ENCODE measurements at places on chromosomes 11 and 22.

GRCh38 chr22:31637447-31637890, 24.5 kb downstream of the PISD start:
- no peak for DNase-seq

GRCh38 chr11:76783896-76784813, 999 bp downstream of the TSKU start:
- no peak for DNase-seq

GRCh38 chr22:31449506-31449905, 40.1 kb downstream of the EIF4ENIF1 start:
- no peak for DNase-seq

- no peak for DNase-seq
These were observed 7.3 kb upstream of the PLEKHA7 start for GRCh38 chr11:17021511-17021910.

DNA sequence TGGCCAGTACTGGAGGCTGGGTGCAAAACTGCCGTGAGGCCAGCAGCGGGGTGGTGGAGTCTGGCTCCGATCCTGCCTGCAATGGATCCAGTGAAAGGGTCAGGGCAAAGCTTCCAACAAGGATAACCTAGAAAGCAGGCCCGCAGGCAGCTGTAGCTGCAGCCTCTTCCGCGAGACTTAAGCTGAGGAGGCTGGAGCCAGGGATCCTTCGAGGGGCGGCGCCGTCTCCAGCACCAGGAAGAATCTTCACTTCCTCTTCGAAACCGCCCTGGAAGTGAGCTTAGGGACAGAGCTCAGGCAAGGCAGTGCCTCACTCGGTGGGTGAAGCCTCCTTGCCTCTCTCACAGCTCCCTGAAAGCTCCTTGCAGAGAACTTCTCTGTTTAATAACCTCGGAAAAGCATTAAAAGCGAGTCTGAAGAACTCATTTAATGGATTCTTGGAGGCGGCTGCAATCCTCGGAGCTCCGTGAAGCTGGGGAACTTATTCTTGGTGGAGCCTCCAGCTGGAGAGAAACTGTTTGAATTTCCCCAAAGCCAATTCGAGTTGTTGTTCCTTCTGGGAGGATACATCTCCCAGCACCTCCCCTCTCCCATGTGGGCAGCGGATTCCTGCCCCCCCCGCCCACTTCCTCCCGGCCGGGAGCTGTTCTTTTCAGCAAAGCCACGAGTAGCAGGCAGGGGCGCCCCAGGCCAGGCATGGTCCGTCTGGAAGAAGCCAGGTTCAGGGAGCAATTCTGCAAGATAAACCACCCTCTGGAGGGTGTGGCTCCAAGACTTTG, 169.9 kb downstream of the CTTN start:
- DNase-seq: no peak

GRCh38 chr11:93517041-93517440, 26.1 kb downstream of the SMCO4 start:
- DNase-seq: no peak

- DNase-seq: no peak
These were observed at the start of gene PRG3 for GRCh38 chr11:57380975-57381374. PRG3 (minus strand) TSS chr11:57381150; CDS start chr11:57380708, 442 bp downstream.

DNA sequence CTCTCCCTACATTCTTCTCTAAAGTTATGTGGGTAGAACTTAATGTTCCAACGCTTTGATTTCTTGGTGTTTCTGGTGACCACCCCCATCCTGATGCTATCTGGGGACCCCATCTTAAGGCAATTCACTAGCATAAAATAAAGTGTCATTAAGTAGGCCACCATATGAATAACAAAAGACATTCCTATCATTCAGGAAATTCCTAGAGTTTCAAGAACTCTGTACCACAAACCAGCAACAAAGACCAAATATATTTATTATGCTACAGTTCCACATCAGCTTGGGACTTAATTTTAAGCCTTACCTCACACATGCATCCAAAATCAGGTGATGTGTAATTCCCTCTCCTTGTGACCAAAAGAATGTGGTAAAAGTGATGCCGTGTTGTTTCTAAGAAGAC, 254.6 kb upstream of the LRRC4C start:
- no peak for DNase-seq

DNA sequence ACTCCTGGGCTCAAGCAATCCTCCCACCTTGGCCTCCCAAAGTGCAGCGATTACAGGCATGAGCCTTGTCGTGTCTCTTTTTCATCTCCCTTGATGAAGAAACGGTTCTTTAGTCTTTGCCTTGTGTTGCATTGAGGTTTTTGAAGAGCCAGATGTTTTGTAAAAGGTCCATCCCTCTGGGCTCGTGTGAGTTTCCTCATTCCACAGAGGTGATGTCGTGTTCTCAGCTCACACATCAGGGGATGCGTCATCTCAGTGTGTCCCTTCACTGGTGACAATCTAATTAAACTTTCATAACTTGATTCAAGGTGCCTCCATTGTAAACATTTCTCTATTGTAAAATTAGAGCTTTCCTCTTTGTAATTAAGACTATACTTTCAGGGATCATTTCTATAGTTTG, 29.7 kb upstream of the TEF start:
- DNase-seq: no peak

GRCh38 chr11:122598971-122599370, 56.6 kb upstream of the UBASH3B start:
- no peak for DNase-seq

- DNase-seq: no peak
These were observed 155.6 kb upstream of the NCAM1 start for GRCh38 chr11:112805658-112806057.

- DNase-seq: no peak
These were observed 40.0 kb downstream of the BTG4 start for GRCh38 chr11:111472228-111472627.

DNA sequence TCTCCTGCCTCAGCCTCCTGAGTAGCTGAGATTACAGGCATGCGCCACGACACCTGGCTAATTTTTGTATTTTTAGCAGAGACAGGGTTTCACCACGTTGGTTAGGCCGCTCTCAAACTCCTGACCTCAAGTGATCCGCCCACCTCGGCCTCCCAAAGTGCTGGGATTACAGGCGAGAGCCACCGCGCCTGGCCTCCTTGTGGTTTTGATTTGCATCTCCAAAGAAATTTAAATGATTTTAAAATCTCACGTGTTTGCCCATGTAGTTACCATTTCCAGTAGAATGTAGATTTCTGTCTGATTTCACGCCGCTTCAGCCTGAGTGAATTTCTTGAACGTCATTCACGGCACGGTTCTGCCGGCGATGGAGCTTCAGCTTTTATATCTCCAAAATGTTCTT, 55.8 kb downstream of the IGF2 start:
- DNase-seq: no peak

DNA sequence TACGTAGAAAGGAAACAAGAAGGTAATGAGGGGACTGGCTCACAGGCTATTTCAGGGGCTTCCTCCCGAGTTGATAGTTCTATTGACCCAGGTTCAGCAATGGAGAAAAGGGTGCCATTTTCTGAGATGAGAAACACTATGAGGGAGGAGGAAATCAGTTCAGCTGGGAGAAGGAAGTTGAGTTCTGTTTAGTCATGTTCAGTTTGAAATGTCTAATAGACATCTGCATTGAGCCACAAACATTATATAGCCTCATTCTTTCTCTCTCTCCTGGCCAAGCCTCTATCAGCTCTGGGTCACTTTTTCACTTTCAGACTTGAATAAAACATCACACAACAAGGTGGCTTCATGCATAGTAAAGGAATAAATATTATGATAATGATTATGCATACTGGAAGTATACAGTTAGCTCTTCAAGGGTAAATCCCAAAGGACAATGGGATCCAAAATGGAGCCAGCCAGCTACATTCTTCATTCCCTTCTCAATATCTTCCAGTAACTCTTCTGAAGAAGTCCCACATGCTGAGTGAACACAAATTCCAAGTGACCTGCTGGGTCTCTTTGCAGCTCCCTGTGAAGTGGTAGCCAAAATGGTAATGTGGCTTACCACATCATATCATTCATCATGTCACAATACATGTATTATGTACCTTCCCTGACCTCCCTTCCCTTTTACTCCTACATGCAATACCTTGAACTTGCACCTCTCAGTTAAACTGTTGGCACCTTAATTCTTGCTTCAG, 80.9 kb upstream of the CD44 start:
- no peak for DNase-seq

- no peak for DNase-seq
These were observed 1.5 kb upstream of the CD151 start for GRCh38 chr11:831118-831864.

GRCh38 chr11:86818462-86819192, 18.3 kb downstream of the PRSS23 start:
- DNase-seq: peak; percentile 74

DNA sequence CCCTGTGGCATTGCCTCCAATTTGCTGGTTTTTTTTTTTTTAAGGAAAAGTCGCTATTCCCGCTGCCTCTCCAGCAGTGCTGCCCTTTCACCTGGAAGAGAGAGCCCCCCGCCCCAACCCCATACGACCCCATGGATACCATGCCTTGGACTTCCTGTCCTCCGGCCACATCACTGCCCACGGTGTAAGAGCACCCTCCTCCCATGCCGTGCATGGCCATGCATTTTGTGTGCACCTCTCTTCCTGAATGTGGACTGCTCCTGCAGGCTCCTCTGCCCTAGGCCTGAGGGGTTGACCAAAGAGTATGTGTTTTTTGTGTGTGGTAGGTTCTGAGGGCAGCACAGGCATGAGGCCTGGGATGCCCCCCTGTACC, 65.6 kb upstream of the SPON1 start:
- DNase-seq: no peak

GRCh38 chr11:134370526-134371435, 39.0 kb downstream of the GLB1L2 start:
- DNase-seq: no peak

- DNase-seq: no peak
These were observed 7.5 kb downstream of the PRDM10 start for GRCh38 chr11:129995163-129995562.

GRCh38 chr22:39567135-39567946, 3.2 kb upstream of the CACNA1I start:
- DNase-seq: no peak

- no peak for DNase-seq
These were observed 27.8 kb upstream of the CCDC134 start for GRCh38 chr22:41772645-41773044.

GRCh38 chr11:86069408-86070101, 671 bp upstream of the PICALM start:
- DNase-seq: peak; percentile 76

GRCh38 chr22:28810821-28811491, 10.6 kb upstream of the XBP1 start:
- DNase-seq: peak; percentile 49

DNA sequence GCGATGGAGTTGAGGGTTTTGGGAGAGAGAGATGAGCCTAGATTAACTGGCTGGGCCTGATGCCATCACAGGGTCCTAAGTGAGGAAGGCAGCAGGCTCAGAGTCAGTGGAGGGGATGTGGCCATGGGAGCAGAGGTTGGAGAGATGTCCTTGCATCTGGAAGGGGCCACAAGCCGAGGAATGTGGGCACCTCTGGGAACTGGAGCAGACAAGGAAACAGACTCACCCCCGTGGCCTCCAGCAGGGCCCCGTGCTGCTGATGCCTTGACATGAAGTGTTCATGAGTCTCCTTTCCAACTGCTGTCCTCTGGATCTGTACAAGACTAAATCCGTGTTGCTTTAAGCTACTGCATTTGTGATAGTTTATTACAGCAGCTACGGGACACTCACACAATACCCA, 49.2 kb downstream of the SHISAL1 start:
- no peak for DNase-seq

GRCh38 chr11:15885854-15886253, 470.5 kb downstream of the SOX6 start:
- no peak for DNase-seq

DNA sequence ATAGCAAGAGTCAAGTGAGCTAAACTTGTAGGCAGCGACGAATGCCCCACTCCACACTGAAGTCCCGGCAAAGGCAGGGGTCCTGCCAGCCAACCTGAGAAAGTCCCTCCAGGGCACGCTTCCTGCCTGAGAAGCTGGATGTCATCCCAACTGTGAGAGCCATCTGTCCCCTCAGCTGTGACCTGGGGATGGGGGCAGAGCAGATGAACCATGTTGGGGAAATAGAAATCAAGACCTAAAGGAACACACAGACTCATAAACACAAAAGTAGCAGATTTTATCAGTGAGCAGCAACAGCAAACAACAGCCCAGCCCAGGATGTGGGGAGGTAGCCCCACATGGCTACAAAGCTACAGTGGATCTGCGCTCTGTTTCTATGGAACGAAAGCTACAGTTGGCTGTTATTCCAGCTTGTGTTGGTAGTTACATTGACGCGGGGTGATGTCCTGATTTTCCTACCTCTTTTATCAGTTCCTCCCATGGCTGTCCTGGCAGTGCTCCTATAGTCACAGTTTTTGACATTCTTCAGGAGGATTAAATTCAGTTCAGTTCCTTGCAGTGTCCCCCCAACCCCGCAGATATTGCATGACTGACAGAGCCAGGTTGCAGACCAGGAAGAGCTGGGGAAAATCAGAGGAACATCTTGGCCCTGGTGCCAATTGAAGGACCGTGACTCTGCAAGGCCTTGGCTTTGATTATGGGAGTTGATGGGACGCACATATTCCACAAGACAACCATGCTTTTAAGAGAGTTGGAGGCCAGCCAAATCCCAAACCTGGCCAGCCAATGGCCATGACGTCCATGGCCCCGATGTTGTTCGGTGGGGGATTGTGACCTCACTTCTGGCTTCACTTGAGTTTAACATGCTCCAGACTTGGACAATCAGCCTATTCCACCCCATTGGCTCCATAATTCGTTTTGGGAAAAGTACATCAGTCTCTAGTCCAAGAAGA, 14.6 kb downstream of the MRGPRD start:
- DNase-seq: no peak

GRCh38 chr22:45240810-45241631, at the start of gene KIAA0930:
KIAA0930 (minus strand) TSS chr22:45240894; CDS start chr22:45240703, 191 bp downstream.
- peak; percentile 79 for DNase-seq

GRCh38 chr11:12099132-12099873, 11.1 kb upstream of the MICAL2 start:
- no peak for DNase-seq

DNA sequence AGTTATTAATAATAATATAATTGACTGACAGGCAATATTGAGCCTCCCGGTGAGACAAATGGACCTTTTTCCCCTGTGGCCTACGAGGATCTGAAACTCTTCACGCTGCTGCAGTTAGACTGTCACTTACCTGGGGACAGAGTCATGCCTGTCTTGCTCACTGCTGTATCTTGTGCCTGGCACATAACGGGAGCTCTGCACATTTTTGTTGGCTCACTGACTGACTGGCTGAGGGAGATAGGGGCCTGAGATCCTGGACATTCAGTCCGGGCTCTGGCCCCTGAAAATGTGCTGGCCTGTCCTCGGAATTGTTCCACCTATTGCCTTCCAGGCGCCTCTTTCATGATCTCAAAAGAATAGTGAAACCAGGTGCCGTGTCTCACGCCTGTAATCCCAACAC, 743 bp upstream of the CD3D start:
- DNase-seq: no peak

- DNase-seq: no peak
These were observed 153.0 kb downstream of the SPATA19 start for GRCh38 chr11:133692126-133692934.

Data from globus pallidus (tissue), 1 donor.